Stimulated activated naive CD8-positive, alpha-beta T cell treated with anti-CD3 and anti-CD28 coated beads, Interleukin-15, amount 100 ng/mL, for 72 hours (primary cell): ENCODE measurements at places on chromosomes 16 and 17.

- no peak for DNase-seq
Observed at GRCh38 chr16:23843143-23843542, 7.4 kb downstream of the PRKCB start.

DNA sequence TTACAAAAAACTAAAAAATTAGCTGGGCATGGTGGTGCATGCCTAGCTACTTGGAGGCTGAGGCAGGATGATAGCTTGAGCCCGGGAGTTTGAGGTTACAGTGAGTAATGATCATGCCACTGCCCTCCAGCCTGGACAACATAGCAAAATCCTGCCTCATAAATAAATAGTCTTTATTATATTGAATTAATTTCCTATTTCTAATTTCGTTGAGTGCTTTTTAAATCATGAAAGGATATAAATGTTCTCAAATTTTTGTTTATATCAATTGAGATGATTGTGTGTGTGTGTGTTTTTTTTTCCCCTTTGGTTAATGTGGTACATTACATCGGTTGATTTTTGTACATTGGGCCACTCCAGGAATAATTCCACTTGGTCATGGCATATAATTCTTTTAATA, 32.0 kb upstream of the AQP8 start:
- no peak for DNase-seq

DNA sequence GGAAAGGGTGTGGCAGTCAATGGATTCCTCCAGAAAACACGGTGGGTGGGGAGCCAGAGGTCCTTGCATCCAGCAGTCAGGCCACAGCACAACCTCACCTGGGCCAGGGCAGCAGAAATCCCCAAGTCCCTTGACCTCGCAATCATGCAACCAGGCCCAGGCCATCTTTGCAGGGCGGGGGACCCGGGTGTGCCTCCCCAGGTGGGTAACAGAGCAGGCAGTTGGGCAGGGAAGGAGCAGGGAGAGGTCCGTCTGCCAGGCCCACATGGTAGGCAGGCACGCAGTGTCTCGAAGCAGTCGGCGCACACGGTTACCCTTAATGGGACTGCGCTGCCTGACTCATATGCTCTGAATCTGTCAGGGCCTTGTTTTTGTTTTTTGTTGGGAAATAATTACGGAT, 153.0 kb downstream of the RBFOX3 start:
- DNase-seq = no peak

- DNase-seq = no peak
Observed at GRCh38 chr17:80946449-80946848, 45.2 kb upstream of the CHMP6 start.

- no peak for DNase-seq
Observed at GRCh38 chr16:9843424-9844018, 338.7 kb downstream of the GRIN2A start.

- no peak for DNase-seq
Observed at GRCh38 chr17:75182319-75182568, 515 bp downstream of the SUMO2 start.
